IMR-90 (cell line): ENCODE measurements at places on chromosomes 1 and 21. TPM values are rescaled to one million over a fixed set of nuclear protein-coding genes. Genes with fewer than 3 reads are reported as not detected.

Gene SPATA17
- 0.18 and 0.28 TPM in 2 replicates for total RNA-seq

Gene OR2AK2
- not detected in 2 replicates for total RNA-seq

Gene PLA2G4A
- 3.8 and 4.4 TPM in 2 replicates for total RNA-seq

Gene TARBP1
- 10.6 and 12.8 TPM in 2 replicates for total RNA-seq

Gene TBX19
- 0.18 and 0.28 TPM in 2 replicates for total RNA-seq

Gene MYOC
- not detected in 2 replicates for total RNA-seq

Gene KCNJ9
- total RNA-seq: not detected in 2 replicates

Gene S100A7
- not detected in 2 replicates for total RNA-seq

Gene RXFP4
- total RNA-seq: not detected in 2 replicates

Gene CD1B
- total RNA-seq: not detected in 2 replicates

Gene GBP1
- 108 and 118 TPM in 2 replicates for total RNA-seq

Gene DNASE2B
- not detected in 2 replicates for total RNA-seq
